ENCODE measurements at places on chromosomes 1 and 21. TPM values are rescaled to one million over a fixed set of nuclear protein-coding genes. Genes with fewer than 3 reads are reported as not detected.

The CRTC2 gene
- 8.3 TPM for total RNA-seq

The LCE1C gene
- not detected for total RNA-seq

The CSF3R gene
- 0.14 TPM for total RNA-seq

The CRABP2 gene
- total RNA-seq: 1.7 TPM

The CRNN gene
- total RNA-seq: not detected

The CNR2 gene
- not detected for total RNA-seq

The GBP6 gene
- not detected for total RNA-seq

The APOBEC4 gene
- under 0.01 TPM for total RNA-seq

The CD1E gene
- total RNA-seq: not detected

The RHBG gene
- not detected for total RNA-seq

The LCK gene
- not detected for total RNA-seq

The OR2L2 gene
- not detected for total RNA-seq

The FAF1 gene
- 39.6 TPM for total RNA-seq

The C1orf141 gene
- not detected for total RNA-seq

The TDRD10 gene
- total RNA-seq: not detected

The F13B gene
- total RNA-seq: not detected

The AADACL4 gene
- total RNA-seq: not detected

The FMN2 gene
- 5.4 TPM for total RNA-seq

The TTLL7 gene
- total RNA-seq: 15.9 TPM

The CASZ1 gene
- 0.14 TPM for total RNA-seq

The JUN gene
- 107 TPM for total RNA-seq

The GLMP gene
- total RNA-seq: 111 TPM

The INAVA gene
- 0.14 TPM for total RNA-seq

The ARF1 gene
- 567 TPM for total RNA-seq

The OR6K3 gene
- not detected for total RNA-seq

The HES5 gene
- not detected for total RNA-seq

The PRAMEF1 gene
- not detected for total RNA-seq

The RXFP4 gene
- total RNA-seq: not detected

The KLF17 gene
- under 0.01 TPM for total RNA-seq

The LCA5L gene
- 0.88 TPM for total RNA-seq

The DR1 gene
- total RNA-seq: 29.5 TPM

The KLHDC9 gene
- 0.66 TPM for total RNA-seq

Measured in placental pericyte (primary cell).